Progenitor cell of endocrine pancreas (in vitro differentiated cells): ENCODE measurements at places on chromosomes 7 and 10.

GRCh38 chr7:13336227-13336626, 648.8 kb downstream of the ARL4A start:
- no peak for DNase-seq

DNA sequence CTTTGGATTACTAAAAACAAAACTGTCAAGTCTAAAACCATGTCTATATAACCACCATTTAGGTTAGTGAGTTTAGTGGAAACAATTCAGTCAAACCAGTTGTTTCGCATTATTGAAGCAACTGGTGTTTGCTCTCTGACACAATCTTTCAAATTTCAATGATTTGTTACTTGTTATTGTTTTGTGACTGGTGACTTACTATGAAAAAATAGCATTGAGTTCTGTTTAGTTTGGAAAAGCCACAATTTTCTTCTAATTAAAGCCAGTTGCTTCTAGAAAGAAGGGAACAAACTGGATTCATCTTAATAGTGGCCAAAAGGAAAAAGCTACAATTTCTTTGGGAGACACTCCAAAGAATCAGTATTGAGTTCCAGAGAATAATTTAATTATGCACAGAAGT, 30.4 kb downstream of the LAMB4 start:
- DNase-seq, result no peak

GRCh38 chr10:14727465-14727864, 47.2 kb downstream of the FAM107B start:
- DNase-seq, result no peak

DNA sequence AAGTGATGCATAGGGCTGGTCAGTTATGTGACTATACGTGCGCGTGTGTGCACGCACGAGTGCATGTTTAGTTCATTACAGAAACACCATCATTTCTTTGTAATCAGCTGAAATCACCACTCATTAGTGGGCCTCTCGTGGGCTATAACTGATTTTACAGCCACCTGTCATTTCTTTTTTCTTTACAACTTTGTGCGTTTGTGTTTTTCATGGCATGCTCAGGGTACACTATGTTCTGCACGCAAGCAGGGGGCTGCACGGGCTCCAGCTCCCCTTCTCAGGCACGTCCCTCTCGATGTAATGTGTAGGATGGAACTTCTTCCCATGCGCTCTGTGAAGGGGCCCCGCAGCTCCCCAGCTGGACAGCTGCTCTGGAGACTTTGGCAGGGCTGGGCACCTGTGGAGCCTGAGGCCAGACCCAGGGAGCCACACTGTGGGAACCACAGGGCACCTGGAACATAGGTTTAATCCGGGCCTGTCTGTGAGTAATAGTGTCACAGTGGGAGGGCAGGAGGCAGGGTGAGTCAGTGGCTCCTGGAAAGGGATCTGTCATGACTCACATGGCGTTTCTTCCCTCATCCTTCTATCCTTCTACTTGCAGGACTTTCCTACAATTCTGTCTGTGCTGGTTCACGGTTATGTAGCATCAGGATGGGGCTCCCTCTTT, 4.9 kb downstream of the GCK start:
- DNase-seq, result no peak

DNA sequence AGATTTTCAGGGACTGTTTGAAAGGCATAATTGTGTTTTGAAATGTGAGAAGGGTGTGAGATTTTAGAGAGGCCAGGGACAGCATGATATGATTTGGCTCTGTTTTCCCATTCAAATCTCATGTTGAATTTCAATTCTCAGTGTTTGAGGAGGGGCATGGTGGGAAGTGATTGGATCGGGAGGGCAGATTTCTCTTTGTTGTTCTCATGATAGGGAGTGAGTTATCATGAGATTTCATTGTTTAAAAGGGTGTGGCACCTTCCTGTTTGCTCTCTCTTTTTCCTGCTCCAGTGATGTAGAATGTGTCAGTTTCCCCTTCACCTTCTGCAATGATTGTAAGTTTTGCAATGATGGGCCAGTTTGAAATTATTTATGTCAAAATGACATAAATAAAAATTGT, 113.0 kb upstream of the PCDH15 start:
- no peak for DNase-seq

DNA sequence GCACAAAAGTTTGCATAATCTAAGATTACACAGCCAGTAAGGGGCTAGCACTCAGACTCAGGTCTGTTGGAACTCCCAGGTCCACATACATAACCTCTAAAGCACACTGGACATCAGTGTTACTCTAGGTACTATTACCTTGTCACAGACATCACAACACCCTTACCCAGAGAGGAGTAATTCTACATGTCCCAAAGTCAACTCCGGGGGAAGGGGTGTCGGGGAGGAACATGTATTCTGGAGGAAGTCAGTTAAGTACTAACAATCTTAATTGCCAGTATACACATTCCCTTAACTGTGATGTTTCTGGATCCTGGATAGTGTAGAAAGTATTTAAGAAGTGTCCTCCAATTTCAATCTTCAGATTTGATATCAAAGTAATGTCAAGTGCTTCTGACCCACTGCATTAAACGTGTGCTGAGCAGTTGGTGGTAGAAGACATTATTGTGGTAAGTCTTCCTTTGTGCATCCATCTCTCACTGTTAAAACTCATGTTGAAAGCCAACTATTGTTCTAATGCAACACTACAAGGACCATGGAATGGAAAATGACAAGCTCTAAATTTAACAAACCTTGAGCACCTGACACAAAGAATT, 155.4 kb downstream of the CRPPA start:
- DNase-seq, result no peak

DNA sequence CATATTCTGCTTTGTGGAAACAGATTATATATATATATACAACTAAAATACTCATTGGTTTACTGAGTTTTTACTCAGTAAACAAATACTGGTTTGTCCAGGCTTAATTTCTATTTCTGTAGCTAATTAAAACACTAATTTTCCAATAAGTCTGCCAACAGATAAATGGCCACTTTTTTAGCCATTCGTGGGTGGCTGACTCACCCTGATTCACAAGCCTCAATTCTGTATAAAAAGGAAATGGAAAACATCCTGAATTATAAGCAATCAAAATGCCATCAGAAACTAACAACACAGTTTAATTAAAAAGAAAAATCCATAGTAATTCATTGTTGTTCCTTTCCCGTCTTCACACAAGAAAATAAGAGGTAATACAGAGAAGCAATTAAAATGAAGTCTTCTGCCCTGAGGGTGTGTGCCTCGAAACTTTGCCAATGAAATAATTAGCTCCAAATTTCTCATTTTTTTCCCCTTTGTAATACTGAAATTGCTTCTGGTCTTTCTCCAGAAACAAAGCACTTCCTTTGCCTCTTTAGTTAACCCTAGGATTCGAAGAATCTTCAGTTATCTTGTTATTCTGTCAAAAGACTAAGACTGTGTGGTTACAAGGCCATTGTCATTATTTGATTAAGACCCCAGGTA, 118.7 kb upstream of the PTN start:
- no peak for DNase-seq

GRCh38 chr10:116665541-116666125, 44.9 kb downstream of the PNLIPRP2 start:
- DNase-seq, result no peak

DNA sequence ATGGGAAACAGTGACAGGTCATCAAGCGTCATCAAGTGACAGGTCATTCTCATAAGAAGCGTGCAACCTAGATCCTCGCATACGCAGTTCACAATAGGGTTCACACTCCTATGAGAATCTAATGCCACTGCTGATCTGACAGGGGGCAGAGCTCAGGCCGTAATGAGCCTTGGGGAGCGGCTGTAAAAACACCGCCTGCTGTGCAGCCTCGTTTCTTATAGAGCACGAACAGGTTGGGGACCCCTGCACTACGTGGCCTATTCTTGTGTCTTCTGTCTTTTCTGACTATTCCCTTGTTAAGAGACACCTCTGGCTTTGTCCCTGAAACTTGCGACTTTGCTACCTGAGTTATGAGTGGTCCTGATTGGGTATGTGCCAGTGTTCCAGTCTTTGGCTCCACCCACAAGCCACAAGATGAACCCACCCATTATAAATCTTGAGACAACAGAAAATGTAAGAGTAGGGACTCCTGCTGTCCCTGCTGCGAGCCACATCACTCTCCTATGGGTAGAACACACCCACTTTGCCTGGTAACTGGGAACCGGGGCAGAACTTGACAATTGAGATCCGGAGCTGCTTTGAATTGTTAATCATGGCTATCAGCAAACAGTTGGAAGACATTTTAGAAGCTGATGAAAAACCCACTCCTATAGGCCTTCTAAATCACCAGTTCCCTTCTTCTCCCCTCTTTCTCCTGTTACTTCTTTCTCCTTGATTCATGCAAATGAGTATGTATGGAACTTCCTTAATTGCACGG, 55.8 kb upstream of the EXOC4 start:
- no peak for DNase-seq

DNA sequence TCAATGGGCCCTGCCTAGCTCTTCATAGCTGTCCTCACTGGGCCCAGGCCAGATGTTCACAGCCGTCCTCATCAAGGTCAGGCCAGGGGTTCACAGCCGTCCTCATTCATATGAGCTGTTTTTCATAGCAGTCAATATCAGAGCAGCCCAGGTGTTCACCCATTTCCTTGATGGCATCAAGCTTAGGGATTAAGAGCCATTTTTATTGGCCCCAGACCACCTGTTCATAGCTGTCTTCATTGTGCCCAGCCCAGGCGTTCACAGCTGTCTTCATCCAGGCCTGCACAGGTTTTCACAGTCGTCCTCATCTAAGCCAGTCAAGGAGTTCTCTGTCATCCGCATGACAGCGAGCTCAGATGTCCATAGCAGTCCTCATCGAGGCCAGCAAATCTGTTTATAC, 9.4 kb downstream of the FRG2B start:
- DNase-seq, result no peak

DNA sequence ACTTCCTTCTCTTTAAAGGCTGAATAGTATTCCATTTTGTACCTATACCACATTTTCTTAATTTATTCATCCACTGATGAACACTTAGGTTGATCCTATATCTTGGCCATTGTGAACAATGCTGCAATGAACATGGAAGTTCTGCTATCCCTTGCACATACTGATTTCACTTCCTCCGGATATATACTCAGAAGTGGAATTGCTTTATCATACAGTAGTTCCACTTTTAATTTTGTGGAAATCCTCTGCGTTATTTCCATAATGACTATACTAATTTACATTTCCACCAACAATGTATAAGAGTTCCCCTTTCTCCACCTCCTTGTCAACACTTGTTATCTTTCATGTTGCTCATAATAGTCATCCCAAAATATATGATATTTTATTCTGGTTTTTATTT, 312.6 kb downstream of the PLXDC2 start:
- DNase-seq, result no peak

- DNase-seq, result no peak
These were observed 103.1 kb upstream of the LYZL2 start for GRCh38 chr10:30732671-30733070.

DNA sequence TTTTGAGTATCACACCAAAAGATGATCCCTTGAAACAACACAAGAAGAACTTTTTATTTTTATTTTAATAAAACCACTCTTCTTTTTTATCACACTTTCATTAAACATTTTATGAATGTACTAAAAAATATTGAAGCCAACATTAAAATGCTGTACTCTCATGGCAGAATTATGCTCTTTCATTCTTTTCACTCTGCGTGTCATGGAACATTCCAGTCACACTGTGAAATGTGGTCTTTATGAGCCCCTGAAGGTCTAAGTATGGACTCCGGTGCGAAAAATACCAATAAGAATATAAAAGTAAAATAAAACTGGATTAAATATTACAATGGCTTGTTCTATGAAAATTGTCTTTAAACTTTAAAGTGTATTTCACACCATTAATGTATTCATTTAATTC, 148.4 kb downstream of the TMEM26 start:
- no peak for DNase-seq

- DNase-seq, result no peak
These were observed 44.7 kb downstream of the ABLIM1 start for GRCh38 chr10:114613237-114613979.

DNA sequence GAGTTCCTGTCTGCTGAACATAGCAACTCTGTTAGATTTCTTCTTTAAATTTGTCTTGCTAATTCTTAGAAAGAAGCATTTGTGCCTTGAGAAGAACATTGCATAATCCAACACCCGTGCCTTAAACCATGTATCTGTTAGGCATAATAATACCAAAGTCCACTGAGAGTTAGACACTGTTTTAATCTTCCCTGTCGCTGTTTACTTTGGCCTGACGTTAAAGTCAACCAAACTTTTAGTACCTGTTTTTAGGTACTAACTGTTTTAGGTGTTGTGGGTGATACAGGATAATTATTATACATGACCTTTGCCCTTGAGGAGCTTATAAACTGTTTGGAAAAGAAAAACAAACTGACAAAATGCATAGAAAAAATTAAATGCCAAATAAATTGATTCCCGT, 43.6 kb downstream of the KLHDC10 start:
- no peak for DNase-seq

- no peak for DNase-seq
These were observed 7.1 kb upstream of the HOXA2 start for GRCh38 chr7:27109466-27110185.

DNA sequence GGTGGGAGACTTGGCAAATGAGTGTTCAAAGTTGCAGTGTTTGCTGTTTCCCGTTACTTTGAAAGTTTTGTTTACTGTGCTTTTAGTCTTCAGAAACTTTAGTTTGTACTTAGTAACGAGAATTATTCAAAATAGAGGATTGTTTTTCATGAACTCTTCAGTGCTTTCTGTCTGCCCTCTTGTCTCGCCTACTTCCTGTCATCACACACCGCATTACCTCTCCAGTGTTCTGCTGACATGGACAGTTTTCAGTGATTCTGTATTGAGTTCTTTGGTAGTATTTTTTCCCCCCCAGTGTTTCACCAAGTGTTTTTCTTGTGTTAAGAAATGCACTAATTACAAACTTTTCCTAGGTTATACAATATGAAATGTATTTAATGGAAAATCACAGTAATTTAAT, 207.0 kb downstream of the MLLT10 start:
- DNase-seq, result no peak

DNA sequence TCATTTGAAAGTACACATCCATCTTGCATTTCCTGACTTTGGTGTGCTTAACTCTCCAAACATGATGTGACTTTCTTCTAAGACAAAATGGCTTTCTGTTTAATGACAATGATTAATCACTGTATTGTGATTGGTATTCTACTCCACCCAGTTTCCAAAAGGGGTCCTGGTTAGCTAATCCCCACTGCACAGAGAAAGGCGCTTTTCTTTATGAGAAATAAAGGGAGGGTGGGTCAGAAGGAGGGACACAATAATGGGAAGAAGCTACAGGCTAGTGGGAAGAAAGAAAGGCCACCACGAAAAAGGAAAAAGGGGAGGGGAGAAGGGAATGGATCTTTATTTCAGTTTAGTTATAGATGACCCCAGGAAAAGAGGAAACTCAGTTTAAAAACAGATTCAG, 69.2 kb downstream of the PRTFDC1 start:
- DNase-seq, result no peak

DNA sequence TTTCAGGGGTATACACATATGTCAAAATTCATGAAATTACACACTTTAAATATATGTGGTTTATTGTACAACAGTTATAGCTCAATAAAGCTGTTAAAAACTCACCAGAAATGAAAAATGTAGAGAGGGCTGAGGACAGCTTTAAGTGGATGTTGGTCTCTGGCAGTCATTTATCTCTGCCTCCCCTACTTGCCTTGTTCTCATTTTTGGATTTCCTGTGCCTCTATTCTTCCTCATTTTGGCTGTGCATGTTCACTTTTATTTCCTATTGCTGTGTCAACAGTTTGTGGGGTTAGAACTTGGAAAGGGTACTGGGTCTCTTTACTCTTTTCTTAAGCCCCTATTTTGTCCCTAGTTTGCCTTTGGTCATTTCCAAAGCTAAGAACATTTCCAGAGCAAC, 18.6 kb upstream of the MEST start:
- DNase-seq, result no peak
